Stimulated activated CD4-positive, alpha-beta T cell treated with anti-CD3 and anti-CD28 coated beads, Interleukin-1b, Interleukin-23, amount 100 ng/mL, for 1 hour (primary cell): ENCODE measurements at places on chromosomes 7 and 10.

DNA sequence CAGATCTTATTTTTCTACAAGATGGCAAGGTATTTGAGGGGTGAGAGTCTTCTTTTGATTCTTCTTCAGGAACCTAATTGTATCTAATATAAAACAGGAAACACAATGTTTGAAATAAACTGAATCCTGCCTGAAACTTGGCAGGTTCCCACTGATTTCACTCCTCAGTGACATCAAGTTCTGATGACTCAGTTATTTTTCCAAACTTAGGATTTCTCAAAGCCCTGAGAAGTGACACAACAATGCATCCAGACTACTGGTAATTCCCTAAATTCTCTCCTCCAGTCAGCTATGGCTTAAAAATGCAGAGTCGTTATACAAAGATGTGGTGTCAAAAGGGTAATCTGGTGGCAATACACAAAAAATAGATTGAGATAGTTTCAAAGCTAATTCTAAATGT is 80.9 kb downstream of the ABLIM1 start:
- no peak for DNase-seq

DNA sequence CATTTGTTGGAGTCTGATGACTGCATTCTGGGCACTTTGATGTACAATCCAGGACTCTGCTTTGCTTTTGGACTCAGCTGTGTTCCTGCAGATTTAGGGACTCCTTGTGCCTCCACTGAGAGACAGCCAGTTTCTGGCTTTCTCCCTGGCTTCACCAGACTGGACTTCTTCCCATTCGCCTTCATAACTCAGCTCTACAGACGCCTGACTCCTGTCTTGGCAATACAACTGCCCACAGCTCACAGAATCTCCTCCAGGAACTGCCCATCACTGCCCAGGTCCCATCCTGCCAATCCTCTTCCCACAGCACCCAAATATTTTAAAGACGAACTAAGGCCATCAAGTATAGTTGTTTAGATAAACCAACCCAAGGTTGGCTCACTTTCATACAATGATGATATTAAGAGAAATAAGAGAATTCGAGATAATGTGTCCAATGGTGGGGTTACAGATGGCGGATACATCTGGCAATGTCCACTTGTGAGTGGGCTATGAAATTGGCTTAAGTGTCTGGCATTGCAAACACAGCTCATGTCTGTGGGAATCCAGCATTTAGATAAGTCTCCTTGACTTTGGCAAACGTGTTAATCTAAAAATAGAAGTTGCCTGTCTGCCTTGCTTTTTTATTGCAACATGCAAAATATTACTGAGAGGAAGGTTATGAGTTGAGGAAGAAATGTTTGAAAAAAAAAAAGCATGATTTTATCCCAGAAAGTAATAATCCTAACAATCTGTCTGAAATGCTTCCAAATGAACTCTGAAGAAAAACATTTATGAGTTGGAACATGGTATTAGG is 95.1 kb downstream of the ITGA8 start:
- no peak for DNase-seq

GRCh38 chr10:34420273-34420672 is 394.8 kb downstream of the PARD3 start:
- DNase-seq = no peak

- DNase-seq = no peak
Observed at GRCh38 chr7:43211693-43212092, 99.2 kb downstream of the HECW1 start.

DNA sequence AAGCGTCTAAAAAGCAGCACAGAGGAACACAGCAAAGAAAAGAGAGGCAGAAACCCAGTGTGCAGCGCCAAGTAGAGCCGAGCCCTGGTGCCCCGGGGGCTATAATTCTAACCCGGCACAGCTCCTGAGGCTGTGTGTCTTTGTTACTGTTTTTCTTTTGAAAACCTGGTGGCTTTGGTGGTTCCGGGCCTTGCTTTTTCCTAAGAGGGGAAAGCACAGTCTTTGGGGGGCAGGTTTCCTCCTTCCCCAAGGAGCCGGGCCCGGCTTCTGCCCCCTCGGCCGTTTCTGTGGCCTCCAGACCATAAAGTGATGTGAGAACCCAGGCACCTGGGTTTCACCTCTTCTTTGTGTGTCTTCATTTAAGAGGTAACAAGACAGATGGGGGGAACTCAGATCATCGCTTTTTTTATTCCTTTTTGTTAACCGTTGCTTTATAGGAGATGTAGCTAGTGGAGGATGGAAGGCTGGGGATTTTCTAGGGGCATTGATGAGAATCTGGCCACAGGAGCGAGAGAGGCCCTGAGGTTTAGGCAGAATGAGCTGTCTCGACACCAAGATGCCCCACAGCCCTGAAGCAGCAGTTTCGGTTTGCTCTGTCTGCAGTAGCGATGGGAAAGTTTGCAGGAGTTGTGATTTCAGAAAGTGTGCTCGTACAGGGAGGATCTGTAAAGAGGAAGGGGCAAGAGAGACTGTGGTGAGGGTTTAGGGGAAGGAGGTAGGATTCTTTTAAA is 367.8 kb upstream of the GALNT17 start:
- no peak for DNase-seq

- DNase-seq = no peak
Observed at GRCh38 chr7:140645166-140645900, 4.7 kb upstream of the DENND2A start.

GRCh38 chr7:41567031-41567730 is 135.7 kb downstream of the INHBA start:
- no peak for DNase-seq

DNA sequence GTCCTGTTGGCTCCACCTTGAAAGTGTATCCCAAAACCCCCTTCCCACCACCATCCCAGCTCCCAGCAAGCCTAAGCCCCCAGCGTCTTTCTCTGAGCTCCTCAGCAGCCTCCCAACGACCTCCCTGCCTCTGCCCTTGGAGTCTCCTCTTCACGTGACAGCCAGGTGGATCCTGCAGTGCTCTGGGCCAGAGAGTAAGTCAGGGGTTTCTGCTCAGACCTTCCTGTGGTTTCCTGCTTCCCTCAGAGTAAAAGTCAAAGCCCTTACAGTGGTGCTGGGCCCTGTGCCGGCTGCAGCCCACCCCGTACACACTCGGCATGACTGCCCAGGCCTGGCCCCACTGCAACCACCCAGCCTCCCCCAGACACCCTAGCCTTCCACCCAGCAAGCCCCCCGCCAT is 51.9 kb downstream of the OAT start:
- no peak for DNase-seq

DNA sequence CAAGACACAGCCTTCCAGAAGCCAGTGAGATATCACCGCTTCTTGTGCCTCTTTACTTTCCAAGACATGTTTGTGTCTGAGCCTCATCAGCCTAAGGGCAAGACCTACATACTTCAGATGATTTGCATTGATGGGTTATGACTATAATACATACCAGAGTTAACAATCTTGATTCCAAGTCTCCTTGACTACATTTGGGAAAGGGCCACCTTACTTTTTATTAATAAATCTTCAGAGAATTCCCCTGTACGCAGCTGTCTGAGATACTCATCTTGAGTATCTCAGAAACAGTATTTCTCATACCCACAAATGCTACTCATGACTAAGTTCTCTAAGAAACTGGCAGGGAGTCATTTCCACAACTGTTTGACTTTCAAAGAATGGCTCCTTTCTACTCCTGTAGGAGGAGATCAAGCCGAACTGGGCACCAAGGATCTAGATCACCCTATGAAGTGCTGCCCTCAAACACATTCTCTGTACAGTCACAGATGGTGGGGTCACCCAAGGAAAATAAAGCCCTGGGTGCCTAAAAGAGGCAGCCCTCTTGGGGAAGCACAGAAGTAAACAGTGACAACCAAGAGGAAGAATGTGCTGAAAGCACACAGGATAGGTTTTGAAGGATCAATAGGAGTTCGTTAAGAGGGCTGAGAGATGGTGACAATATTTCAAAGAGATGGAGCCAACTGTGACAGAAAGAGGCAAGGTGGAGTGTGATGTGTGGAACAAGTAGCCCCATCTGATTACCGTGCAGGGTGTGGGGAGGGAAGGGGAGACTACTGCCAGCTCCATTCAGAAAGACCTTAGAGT is 138.9 kb downstream of the JAZF1 start:
- DNase-seq = no peak

- no peak for DNase-seq
Observed at GRCh38 chr10:102286216-102286615, 40.9 kb downstream of the GBF1 start.

GRCh38 chr10:79473496-79474095 is 28.2 kb upstream of the ZCCHC24 start:
- no peak for DNase-seq

GRCh38 chr7:102819151-102819550 is 70.4 kb downstream of the FAM185A start:
- no peak for DNase-seq

GRCh38 chr7:151572136-151572535 is 52.4 kb upstream of the RHEB start:
- no peak for DNase-seq
